ENCODE measurements at places on chromosomes 5 and 9. TPM values are rescaled to one million over a fixed set of nuclear protein-coding genes. Genes with fewer than 3 reads are reported as not detected.

Gene STING1
- 96.6 TPM for total RNA-seq

Gene ITGA2
- 0.11 TPM for total RNA-seq

Gene FOXD4L5
- total RNA-seq: not detected

Gene OMD
- not detected for total RNA-seq

Gene MTRR
- 69.9 TPM for total RNA-seq

Gene CTXN3
- not detected for total RNA-seq

Gene FYB1
- total RNA-seq: 340 TPM

Gene UGT3A2
- 0.25 TPM for total RNA-seq

Gene CD72
- 32.3 TPM for total RNA-seq

Gene CACNA1B
- total RNA-seq: 0.07 TPM

Gene C9orf50
- not detected for total RNA-seq

Gene CCDC180
- total RNA-seq: 15.1 TPM

GRCh38 chr9:94182532-94182931, 76.6 kb upstream of the ZNF169 start:
- H3K4me1 ChIP-seq: no peaks in the 10 kb centered on the region
- no peak overlapping the region for H3K27ac ChIP-seq
- DNase-seq: no peak
- H3K36me3 ChIP-seq: peaks cover 4% of the 10 kb centered on the region
- no peaks in the 10 kb centered on the region for H3K27me3 ChIP-seq

DNA sequence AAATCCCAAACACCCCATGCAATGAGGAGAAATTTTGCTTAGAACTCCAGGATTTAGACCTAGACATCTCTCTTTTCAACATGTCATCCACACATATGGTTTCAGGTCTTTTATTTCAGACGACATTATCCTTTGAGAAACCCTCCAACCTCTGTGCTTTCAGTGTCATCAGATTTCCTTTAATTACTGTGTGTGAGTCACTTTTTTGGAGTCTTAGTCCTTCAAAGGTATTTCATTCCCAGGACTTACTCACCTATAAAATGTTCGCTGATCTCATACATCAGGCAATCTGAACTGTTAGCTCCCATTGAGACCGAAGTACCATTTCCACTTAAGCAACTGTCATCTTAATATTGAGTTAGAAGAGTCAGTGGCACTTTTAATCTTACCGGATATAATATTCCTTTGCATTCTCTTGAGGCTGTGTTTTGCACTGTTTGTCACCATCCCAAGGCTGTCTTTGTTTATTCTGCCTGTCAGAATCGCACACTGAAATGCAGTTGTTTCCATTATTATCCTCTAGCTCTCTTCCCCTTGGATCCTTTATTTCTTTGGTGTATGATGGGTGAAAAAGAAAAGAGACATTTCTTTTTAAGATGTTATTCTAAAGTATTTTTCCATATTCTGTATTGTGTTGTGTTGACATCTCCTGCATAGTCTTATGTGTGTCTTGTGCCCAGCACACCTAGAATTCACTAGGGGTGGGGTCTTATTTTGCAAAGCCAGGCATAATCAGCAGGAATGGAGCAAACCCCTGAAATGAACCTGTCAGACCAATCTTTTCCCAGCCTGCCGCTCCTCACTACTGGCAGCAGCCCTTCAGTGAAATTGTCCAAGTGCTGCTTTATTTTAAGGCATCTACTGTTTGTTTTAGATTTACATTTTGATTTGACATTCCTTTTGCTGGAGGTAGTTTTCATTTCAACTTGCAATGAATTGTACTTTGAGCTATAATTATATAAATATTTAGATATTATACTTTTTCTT, 155.4 kb downstream of the PAM start:
- no peak for DNase-seq
- H3K27me3 ChIP-seq: no peaks in the 10 kb centered on the region
- H3K4me1 ChIP-seq: no peaks in the 10 kb centered on the region

GRCh38 chr5:111143910-111144309, 51.8 kb downstream of the WDR36 start:
- H3K4me1 ChIP-seq: no peaks in the 10 kb centered on the region
- no peak overlapping the region for H3K4me3 ChIP-seq
- DNase-seq: no peak
- H3K36me3 ChIP-seq: no peaks in the 10 kb centered on the region
- H3K27ac ChIP-seq: no peak overlapping the region

GRCh38 chr5:105218018-105218417, 1655.4 kb upstream of the NUDT12 start:
- H3K27me3 ChIP-seq: no peaks in the 10 kb centered on the region
- no peak for DNase-seq
- H3K4me3 ChIP-seq: no peak overlapping the region

GRCh38 chr9:89655990-89656657, 51.3 kb downstream of the GADD45G start:
- no peaks in the 10 kb centered on the region for H3K27me3 ChIP-seq
- H3K27ac ChIP-seq: no peak overlapping the region
- no peaks in the 10 kb centered on the region for H3K36me3 ChIP-seq
- H3K4me1 ChIP-seq: peaks cover 26% of the 10 kb centered on the region
- no peak for DNase-seq
- no peak overlapping the region for H3K4me3 ChIP-seq

DNA sequence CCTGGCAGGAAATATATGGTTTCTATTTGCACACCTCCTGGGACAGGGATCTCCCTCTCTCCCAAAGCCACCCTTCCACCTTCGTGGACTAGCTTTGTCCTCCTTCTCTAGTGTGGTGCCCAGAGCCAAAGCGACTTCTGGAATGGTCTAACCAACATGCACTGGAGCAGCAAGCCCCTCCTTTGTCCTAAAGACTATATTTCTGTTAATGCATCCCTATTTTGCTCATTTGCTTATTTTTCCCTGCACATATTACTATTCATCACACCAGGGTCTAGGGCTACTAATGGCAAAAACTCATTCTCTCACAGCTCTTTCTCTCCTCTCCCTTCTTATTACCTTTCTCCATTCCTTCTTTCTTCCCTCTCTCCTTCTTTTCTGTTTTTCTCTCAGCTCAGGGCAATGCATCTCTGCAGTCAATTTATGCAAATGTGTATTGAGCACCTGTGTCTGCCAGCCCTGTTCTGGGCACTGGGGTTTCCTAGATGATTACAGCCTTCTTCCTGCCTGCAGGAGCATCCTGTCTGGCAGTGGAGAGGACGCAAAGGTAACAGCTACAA, 2.8 kb upstream of the NEURL1B start:
- no peak overlapping the region for H3K27ac ChIP-seq
- no peak overlapping the region for H3K4me3 ChIP-seq
- H3K36me3 ChIP-seq: no peaks in the 10 kb centered on the region
- DNase-seq: no peak

DNA sequence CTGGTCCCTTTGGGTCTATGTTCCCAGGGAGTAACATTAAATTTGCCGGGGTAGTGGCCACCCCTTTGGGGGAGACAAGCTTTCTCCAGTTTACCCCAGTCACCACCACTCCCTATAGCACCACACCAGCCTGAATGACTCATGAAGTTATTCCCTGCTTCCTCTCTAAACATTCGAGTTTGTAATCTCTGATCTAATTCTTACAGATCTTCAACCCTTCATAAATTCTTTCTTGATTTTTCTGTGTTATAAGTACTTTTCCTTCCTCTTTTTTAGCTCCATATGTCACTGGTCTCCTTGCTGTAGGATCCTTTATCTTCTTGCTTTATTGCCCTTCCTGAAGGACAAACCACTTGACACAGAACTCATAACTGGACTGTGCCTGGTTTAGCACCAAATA, 55.6 kb downstream of the GNA14 start:
- H3K4me1 ChIP-seq: no peaks in the 10 kb centered on the region
- no peaks in the 10 kb centered on the region for H3K36me3 ChIP-seq
- no peaks in the 10 kb centered on the region for H3K27me3 ChIP-seq
- DNase-seq: no peak
- no peak overlapping the region for H3K27ac ChIP-seq
- H3K4me3 ChIP-seq: no peak overlapping the region

- no peak overlapping the region for H3K4me3 ChIP-seq
- H3K4me1 ChIP-seq: no peaks in the 10 kb centered on the region
- H3K27me3 ChIP-seq: no peaks in the 10 kb centered on the region
Observed at GRCh38 chr5:29001666-29002065, 1963.3 kb upstream of the CDH9 start.

DNA sequence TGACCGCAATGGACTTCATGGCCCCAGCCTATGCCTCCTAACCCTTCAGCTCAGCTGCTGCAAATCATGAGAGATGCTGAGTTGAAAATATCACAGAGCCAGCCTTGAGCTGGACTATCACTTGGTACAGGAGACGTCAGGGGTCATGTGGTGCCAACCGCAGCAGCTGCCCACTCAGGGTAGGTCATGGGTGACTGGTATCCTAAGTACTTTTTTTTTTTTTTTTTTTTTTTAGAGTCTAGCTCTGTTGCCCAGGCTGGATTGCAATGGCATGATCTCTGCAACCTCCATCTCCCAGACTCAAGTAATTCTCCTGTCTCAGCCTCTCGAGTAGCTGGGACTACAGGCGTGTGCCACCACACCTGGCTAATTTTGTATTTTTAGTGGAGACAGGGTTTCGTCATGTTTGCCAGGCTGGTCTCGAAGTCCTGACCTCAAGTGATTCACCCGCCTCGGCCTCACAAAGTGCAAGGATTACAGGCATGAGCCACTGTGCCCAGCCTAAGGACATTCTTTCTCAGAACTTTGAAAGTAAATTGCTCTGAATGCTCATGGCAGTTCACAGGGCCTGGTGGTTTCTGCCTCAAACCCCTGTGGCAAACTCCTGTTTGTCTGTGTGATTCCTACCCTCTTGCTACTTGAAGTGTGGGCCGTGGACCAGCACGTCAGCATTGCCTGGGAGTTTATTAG, 21.3 kb downstream of the WWC1 start:
- H3K4me3 ChIP-seq: no peak overlapping the region
- no peaks in the 10 kb centered on the region for H3K4me1 ChIP-seq
- no peaks in the 10 kb centered on the region for H3K36me3 ChIP-seq
- no peaks in the 10 kb centered on the region for H3K27me3 ChIP-seq

GRCh38 chr9:123757960-123758359, 172.0 kb downstream of the DENND1A start:
- no peak overlapping the region for H3K27ac ChIP-seq
- no peak for DNase-seq
- H3K4me1 ChIP-seq: no peaks in the 10 kb centered on the region
- H3K36me3 ChIP-seq: no peaks in the 10 kb centered on the region
- H3K4me3 ChIP-seq: no peak overlapping the region
- no peaks in the 10 kb centered on the region for H3K27me3 ChIP-seq

GRCh38 chr5:102857076-102857818, 102.1 kb downstream of the PAM start:
- DNase-seq: no peak
- H3K27ac ChIP-seq: peak overlapping the region; percentile 43
- H3K4me1 ChIP-seq: peaks cover 15% of the 10 kb centered on the region
- no peaks in the 10 kb centered on the region for H3K27me3 ChIP-seq
- H3K4me3 ChIP-seq: no peak overlapping the region

- no peaks in the 10 kb centered on the region for H3K4me1 ChIP-seq
- no peaks in the 10 kb centered on the region for H3K27me3 ChIP-seq
- H3K4me3 ChIP-seq: no peak overlapping the region
- no peak for DNase-seq
Observed at GRCh38 chr5:76273206-76273885, 129.7 kb upstream of the IQGAP2 start.

- H3K36me3 ChIP-seq: no peaks in the 10 kb centered on the region
- no peak overlapping the region for H3K27ac ChIP-seq
- no peak for DNase-seq
- H3K4me1 ChIP-seq: no peaks in the 10 kb centered on the region
- no peaks in the 10 kb centered on the region for H3K27me3 ChIP-seq
- no peak overlapping the region for H3K4me3 ChIP-seq
Observed at GRCh38 chr9:35771943-35772342, 17.9 kb upstream of the MSMP start.

DNA sequence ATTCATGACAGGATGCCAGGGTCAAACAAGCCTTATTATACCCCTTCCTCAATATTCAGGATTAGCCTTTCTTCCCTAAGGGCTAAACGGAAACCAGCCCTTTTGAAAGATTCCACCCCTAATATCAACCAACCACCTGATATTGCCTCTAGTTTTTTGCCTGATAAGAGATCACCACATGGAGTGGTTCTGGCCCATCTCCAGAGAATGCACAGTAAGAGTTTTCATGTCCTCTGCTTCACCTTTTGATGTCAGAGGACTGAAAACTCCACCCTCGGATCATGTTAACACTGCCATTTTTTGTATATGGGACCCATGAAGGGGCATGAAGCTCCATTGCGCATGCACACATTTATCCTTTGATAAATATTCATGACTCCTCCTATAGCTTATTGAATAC, 5.8 kb upstream of the LNPEP start:
- no peak for DNase-seq
- peaks cover 15% of the 10 kb centered on the region for H3K4me1 ChIP-seq
- H3K36me3 ChIP-seq: no peaks in the 10 kb centered on the region

DNA sequence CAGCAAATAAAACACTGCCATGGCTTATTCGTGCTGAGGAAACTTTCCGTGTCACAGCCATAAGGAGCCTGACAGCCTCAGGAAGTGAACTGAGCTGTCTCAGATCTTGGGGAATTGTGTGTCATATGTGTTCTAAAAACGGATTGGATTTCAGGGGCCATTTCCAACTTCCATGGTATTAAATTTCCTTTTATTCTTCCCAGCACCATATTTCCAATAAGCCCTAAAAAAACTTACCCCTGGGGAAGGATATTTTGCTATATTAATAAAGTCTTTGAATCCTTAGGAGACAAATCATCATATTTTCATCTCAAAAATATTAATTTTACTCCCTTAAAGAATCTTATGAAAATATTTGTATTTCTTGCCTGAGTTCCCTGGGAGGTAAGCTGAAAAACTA, 93.9 kb downstream of the LHFPL2 start:
- peaks cover 13% of the 10 kb centered on the region for H3K4me1 ChIP-seq
- H3K4me3 ChIP-seq: no peak overlapping the region
- no peaks in the 10 kb centered on the region for H3K36me3 ChIP-seq
- no peak for DNase-seq

GRCh38 chr5:81020478-81021167, 60.5 kb downstream of the RASGRF2 start:
- H3K4me1 ChIP-seq: peaks cover 10% of the 10 kb centered on the region
- no peak overlapping the region for H3K4me3 ChIP-seq
- no peaks in the 10 kb centered on the region for H3K27me3 ChIP-seq
- no peak for DNase-seq
- no peak overlapping the region for H3K27ac ChIP-seq

- peak overlapping the region; percentile 21 for H3K4me3 ChIP-seq
- no peak overlapping the region for H3K27ac ChIP-seq
- H3K36me3 ChIP-seq: no peaks in the 10 kb centered on the region
Observed at GRCh38 chr5:95283761-95284571, 928 bp downstream of the MCTP1 start.

DNA sequence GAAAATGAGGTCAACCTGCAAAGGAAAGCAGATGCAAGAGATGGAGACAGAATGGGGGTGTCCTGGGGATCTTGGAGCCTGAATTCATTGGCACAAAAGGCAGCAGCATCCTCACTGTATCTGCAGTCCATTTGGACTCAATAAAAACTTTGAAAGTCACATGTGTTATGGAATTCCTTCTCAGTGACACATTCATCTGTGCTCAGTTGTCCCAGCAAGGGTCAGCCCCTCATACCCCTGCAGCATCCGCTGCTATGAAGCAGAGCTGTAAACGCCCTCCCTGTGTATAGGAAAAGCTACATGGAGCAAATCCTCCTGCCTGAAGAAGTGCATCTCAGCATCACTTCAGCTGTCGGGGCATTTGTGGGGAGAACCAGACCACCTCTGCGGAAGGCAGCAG, 14.5 kb upstream of the RARS1 start:
- DNase-seq: no peak
- no peak overlapping the region for H3K27ac ChIP-seq
- H3K36me3 ChIP-seq: no peaks in the 10 kb centered on the region

- no peaks in the 10 kb centered on the region for H3K4me1 ChIP-seq
- H3K36me3 ChIP-seq: no peaks in the 10 kb centered on the region
- H3K27me3 ChIP-seq: no peaks in the 10 kb centered on the region
- H3K27ac ChIP-seq: no peak overlapping the region
- no peak for DNase-seq
Observed at GRCh38 chr9:109901201-109901600, 121.2 kb downstream of the PALM2AKAP2 start.
